Ovary (tissue), 10 donors: ENCODE measurements at places on chromosomes 3 and 15. TPM values are rescaled to one million over a fixed set of nuclear protein-coding genes. Genes with fewer than 3 reads are reported as not detected.

- H3K36me3 ChIP-seq = no peaks in the 10 kb centered on the region
- no peak overlapping the region for H3K27ac ChIP-seq
- no peak for DNase-seq
Observed at GRCh38 chr3:18847583-18848197, 300.6 kb upstream of the KCNH8 start.

- no peaks in the 10 kb centered on the region for H3K27me3 ChIP-seq
- H3K4me3 ChIP-seq = peak overlapping the region; percentile 53
- no peaks in the 10 kb centered on the region for H3K36me3 ChIP-seq
- DNase-seq = no peak
- peaks cover 6% of the 10 kb centered on the region for H3K4me1 ChIP-seq
- no peak overlapping the region for H3K27ac ChIP-seq
Observed at GRCh38 chr15:40941068-40941527, 12.0 kb downstream of the DLL4 start.

DNA sequence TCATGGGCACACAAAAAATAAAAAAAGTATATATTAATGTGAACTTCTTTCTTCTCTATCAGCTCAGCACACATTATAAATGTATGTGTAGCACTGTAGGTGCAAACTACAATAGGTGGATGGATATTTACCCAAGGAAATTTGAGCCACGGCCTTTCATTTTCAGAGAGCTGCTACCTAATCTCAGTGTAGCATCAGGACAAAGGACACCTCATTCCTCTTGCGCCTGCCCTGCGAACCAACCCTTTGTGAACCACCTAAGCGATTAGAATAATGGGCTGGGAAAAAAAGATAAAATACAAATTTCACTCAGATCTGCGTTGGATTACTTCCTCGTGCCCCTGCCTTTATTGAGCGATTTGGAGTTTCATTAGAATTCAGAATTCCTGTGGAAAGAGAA is 263.2 kb downstream of the NR2F2 start:
- H3K4me3 ChIP-seq = no peak overlapping the region
- H3K36me3 ChIP-seq = no peaks in the 10 kb centered on the region
- no peak for DNase-seq
- no peak overlapping the region for H3K27ac ChIP-seq

The ROBO1 gene
- 49.5 TPM for polyA plus RNA-seq

- no peaks in the 10 kb centered on the region for H3K27me3 ChIP-seq
- no peak overlapping the region for H3K4me3 ChIP-seq
- no peak for DNase-seq
- no peak overlapping the region for H3K27ac ChIP-seq
Observed at GRCh38 chr3:9349321-9350117, 13.3 kb upstream of the THUMPD3 start.

- H3K36me3 ChIP-seq = no peaks in the 10 kb centered on the region
- H3K27ac ChIP-seq = no peak overlapping the region
- H3K4me1 ChIP-seq = peaks cover 4% of the 10 kb centered on the region
- H3K4me3 ChIP-seq = no peak overlapping the region
Observed at GRCh38 chr3:41690766-41691563, 270.9 kb downstream of the ULK4 start.

- peaks cover 5% of the 10 kb centered on the region for H3K4me1 ChIP-seq
- H3K27me3 ChIP-seq = no peaks in the 10 kb centered on the region
- DNase-seq = no peak
- H3K36me3 ChIP-seq = no peaks in the 10 kb centered on the region
Observed at GRCh38 chr15:41416128-41416741, 660 bp upstream of the RTF1 start.

DNA sequence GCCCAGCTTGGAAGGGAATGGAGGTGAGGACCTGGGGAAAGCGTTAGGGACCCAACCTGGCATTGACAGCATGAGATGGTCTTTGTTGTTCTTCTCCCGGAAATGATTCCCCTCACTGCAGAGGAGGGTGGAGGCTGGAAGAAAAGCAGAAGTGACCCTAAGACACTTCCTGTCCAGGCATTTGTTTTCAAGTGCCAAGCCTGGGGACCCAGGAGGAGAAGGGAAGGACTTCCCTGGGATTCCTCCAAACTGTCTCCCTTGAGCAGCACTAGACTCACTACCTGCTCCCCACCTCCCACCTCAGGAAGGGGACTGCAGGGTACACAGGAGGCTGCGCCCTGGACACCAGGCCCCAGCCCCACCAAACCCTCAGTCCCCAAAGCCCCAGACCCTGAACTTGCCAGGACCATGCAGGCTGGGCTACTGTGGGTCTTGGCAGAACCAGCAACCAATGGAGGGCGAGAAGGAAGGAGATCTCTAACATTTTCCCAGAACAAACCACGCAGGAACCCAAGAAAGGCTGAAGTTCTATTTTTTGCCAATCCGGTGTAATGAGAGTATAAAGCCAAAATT is 9.8 kb upstream of the VIPR1 start:
- no peaks in the 10 kb centered on the region for H3K27me3 ChIP-seq
- no peak overlapping the region for H3K4me3 ChIP-seq
- no peak overlapping the region for H3K27ac ChIP-seq
- DNase-seq = no peak
- no peaks in the 10 kb centered on the region for H3K36me3 ChIP-seq

DNA sequence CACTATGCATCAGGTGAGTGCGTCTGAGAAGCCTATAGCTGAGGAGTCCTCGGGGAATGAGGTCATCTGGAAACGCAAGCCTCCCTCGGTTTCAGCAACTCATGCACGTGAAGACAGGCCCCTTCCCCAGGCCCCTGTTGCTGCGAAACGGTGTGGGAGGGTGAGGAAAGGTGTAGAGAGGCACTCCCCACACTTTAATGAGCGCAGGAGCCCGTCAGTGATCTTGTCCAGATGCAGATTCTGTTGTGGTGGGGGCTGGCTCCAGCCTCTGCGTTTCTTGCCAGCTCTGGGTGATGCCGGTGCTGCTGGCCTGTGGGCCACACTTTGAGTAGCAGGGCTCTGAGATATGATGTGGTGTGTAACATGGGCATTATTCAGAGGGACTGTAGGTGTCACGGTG is 38.6 kb upstream of the LACTB start:
- H3K27me3 ChIP-seq = no peaks in the 10 kb centered on the region
- H3K36me3 ChIP-seq = no peaks in the 10 kb centered on the region
- no peak overlapping the region for H3K27ac ChIP-seq
- no peaks in the 10 kb centered on the region for H3K4me1 ChIP-seq

DNA sequence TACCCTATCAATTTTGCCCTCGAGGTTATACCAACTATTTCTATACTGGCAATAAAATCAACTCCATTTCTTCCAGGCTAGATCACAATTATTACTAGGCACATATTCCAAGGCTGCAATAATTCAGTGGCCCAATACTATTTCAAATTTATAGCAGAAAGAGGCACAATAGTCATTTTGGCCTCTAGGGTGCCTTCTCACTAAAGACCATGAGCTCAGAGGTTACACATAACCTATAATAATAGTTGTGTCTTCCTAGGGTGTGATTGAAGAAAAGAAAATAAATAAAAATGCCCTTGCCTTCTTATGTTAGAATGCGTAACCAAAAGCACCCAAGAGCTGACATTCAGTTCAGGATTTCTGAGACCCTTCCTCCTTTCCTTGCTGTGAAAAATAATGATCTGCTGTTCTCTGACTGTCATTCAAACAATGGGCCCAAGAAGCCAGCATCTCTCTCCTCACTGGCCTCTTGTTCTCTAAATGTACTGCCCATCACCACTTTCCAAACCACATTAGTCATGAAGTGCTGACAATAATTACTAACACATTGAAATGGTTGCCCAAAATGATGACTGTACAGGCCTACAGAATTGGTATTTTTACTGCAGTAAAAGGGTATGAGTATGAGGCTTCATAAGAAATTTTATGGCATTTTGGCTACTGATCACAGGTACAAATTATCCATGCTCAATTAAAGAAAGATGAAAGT is 244.8 kb downstream of the LRRN1 start:
- no peak overlapping the region for H3K4me3 ChIP-seq
- H3K4me1 ChIP-seq = no peaks in the 10 kb centered on the region
- no peak for DNase-seq
- no peaks in the 10 kb centered on the region for H3K27me3 ChIP-seq
- no peaks in the 10 kb centered on the region for H3K36me3 ChIP-seq
- H3K27ac ChIP-seq = no peak overlapping the region

GRCh38 chr15:88476635-88477060 is 9.1 kb downstream of the MRPS11 start:
- no peaks in the 10 kb centered on the region for H3K4me1 ChIP-seq
- peak; percentile 48 for DNase-seq
- no peak overlapping the region for H3K4me3 ChIP-seq
